SJCRH30 (cell line): ENCODE measurements at places on chromosomes 1 and 21. TPM values are rescaled to one million over a fixed set of nuclear protein-coding genes. Genes with fewer than 3 reads are reported as not detected.
A peak's percentile ranks its signal among the peaks of the same experiment; 100 is the strongest.

CDC42BPA gene
- 50.8 and 57.1 TPM in 2 replicates for total RNA-seq

GRCh38 chr1:231601824-231602672 is 24.5 kb upstream of the DISC1 start:
- DNase-seq, result no peak

DNA sequence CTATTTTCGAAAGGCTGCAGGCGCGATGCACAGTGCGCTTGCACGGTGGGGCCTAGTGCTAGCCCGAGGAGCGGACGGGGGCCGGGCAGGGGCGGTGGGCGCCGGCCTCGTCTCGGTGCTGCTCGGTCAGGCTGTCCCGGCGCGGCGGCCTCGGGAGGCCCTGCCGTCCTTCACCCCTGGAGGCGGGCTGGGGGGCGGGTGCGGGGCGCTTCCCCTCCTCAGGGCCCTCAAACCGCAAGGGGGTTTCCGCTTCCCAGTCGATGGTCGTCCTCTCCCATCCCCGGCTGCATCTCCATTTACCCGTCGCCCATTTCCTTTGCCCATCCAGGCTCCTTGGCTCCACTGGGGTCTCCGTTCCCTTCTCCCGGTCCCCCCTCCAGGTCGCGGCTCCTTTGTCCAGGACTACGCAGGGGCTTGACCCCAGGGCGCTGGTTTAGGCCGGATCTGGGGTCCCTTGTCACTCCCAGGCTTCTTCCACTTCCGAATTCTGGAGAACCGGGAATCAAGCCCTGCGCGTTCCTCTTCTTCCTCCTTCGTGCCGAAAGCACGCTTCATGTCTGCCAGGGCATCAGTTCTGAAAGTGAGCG is 196.3 kb upstream of the LMO4 start:
- no peak for DNase-seq

- DNase-seq, result peak; percentile 95
These were observed 351.3 kb upstream of the SGIP1 start for GRCh38 chr1:66182551-66183178.

LCE3D gene
- total RNA-seq, result not detected in 2 replicates

- no peak for DNase-seq
These were observed 6.5 kb downstream of the NOC2L start for GRCh38 chr1:952603-953002.

FAM151A gene
- total RNA-seq, result not detected in 2 replicates

CYP4Z1 gene
- not detected in 2 replicates for total RNA-seq

UMODL1 gene
- total RNA-seq, result 0.30 and 0.79 TPM in 2 replicates

DNA sequence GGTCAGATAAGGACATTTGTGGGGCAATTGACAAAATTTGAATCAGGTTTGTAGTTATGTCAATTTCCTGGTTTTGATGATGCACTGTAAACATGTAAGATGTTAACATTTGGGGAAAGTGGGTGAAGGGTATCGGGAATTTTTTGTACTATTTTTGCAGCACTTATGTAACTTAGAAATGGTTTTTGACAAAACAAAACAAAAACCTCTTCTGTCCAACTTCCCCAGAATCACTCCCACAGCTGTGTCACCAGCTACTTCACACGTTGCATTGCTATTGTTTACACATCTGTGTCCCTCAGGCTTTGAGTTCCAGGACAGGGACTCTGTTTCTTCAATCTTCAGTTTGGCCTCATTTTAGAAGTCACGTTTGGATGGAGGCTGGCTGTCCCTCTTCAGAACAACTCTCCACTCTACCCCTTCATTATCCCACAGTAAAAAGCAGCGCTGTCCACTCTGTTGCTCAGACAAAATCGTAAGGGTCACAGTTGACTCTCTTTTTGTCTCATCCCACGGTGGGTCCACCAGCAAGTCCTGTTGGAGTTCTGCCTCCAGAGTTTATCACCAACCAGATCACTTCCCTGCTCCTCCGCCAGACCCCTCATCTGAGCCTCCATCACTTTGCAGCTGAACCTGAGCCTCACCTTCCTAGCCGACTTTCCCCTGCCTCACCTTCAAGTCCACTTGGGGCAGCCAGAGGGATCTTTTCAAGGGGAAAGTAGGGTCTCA is 63.2 kb downstream of the NENF start:
- no peak for DNase-seq

DNA sequence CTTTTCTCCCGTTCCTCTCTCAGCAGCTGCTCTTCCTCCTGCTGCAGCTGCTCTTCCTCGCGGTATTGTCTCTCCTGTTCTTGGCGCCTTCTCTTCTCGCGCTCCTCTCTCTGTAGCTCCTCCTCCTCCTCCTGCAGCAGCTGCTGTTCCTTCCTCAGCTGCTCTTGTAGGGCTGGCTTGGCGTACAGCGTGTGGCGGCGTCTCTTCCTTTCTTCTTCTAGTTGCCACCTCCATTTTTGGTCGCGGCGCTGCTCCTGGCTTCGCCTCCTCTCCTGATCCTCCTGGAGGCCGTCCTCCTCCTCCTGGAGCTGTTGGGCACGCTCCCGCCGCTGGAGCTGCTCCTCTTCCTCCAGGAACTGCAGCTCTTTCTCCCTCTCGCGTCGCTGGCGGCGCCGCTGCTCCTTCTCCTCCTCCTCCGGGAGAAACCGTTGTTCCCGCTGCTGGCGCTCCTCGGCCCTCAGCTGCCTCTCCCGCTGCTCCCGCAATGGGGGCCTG is 4.8 kb downstream of the TCHH start:
- DNase-seq, result no peak

DNA sequence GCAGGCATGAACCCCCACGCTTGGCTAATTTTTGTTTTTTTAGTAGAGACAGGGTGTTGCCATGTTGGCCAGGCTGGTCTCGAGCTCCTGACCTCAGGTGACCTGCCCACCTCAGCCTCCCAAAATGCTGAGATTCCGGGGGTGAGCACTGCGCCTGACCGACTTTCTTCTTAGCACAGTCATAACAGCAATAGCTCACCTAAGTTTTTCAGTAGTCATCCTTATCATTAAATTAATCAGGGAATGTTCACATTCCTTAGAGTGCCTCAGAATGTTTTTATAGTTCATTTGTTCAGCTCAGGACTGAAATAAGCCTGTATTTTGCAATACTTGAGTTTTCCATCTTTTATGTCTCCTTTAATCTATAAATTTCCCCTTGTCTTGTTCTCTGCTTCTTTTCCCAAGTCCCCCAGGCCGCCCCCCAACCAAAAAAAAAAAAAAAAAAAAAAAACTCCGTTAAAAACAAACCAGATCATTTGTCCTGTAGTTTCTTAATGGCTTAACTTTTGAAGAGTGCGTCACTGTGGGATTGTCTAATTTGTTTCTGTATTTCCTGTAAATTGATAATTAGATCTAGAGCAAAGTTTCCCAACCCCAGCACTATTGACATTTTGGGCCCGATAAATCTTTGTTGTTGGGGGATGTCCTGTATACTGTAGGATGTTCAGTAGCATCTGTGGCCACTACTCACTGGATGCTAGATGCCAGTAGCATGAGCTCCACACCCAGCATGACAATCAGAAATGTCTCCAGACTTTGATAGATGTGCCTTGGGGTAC is 120.7 kb downstream of the ITSN1 start:
- DNase-seq, result no peak

SAMSN1 gene
- 0.12 and 0.13 TPM in 2 replicates for total RNA-seq

DNA sequence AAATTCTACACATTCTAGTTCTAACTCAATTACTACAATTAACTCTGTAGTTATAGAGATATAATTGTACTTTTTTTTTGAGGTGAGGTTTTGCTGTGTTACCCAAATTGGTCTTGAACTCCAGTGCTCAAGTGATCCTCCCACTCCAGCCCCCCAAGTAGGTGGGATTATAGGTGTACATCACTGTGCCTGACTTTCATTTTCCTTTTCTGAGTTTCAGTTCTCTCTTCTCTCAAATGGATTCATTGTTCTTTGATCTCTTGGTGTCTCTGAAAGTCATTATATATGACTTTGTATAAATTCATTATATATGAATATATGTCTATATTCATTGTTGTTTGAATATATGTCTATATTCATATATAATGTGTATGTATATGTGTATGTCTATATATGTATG is 74.0 kb upstream of the GALNT2 start:
- no peak for DNase-seq

KPRP gene
- not detected in 2 replicates for total RNA-seq

GRCh38 chr1:160425847-160426246 is 25.5 kb downstream of the VANGL2 start:
- no peak for DNase-seq

GCSAML gene
- total RNA-seq, result not detected in 2 replicates

DNA sequence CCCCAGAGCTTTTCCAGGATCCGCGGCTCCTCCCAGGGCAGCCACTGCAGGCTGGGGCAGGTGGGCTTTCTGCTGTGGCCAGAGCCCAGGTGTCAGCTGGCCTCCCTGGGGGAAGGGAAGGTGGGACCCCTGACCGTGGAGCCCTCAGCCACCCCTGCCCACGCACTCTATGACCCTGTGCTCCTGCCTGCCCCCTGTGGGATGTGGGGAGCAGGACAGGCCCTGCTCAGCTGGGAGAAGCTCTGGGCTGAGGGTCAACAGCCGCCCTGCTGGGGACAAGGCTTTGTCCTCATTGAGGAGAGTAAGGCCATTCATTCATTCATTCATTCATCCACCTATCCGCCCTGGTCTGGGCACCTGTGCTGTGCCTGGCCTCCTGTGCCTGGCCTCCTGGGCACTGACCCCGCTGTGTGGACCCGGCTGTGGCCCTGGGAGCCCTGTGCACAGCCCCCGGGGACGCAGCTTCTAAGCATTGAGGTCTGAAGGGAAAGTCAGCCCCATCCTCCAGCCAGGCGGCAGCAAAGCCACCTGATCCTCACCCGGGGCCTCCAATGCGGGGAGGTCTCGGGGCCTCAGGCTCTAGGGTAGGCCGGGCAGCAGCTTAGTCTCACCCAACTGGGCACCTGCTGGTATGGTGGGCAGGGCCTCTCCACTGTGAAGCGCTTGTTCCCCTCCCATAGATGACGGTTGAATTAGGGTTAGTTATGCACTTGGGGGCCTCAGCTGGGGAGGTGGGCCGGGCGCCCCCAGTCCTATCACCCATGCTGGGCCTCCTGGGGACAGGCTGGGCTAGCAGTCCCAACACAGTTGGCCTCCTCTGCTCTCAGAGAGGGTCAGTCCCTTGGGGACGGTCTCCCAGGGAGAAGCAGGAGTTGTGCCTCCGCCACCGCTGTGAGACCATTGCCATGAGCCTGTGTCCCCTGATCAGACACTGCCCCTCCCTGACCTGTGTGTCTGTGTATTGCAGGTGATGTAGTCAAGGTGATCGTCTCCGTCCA is 6.0 kb downstream of the TNFRSF14 start:
- no peak for DNase-seq

GRCh38 chr1:3188150-3188971 is 119.4 kb downstream of the PRDM16 start:
- no peak for DNase-seq

GRCh38 chr1:71307451-71307850 is 226.6 kb upstream of the ZRANB2 start:
- DNase-seq, result peak; percentile 60

DNA sequence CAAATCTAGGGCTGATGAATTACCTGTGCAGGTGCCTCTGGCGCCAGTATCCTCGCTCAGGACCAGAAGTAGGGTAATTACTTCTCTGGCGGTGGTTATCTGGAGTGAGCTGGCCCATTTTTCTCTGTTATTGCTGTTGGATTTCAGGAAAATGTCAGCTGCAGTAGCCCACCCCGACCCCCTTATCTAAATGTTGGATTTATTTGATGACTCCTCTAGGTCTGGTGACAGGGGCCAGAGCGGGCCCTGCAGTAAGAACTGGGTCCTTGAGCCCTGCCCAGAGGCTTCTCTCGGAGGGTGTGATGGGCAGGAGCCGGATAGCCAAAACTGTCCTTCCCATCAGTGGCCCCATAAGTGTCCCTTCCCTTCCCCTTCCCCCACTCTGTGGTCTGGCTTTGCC is 384.3 kb downstream of the PTPRU start:
- DNase-seq, result no peak
